ENCODE measurements at places on chromosomes 12 and 14.

DNA sequence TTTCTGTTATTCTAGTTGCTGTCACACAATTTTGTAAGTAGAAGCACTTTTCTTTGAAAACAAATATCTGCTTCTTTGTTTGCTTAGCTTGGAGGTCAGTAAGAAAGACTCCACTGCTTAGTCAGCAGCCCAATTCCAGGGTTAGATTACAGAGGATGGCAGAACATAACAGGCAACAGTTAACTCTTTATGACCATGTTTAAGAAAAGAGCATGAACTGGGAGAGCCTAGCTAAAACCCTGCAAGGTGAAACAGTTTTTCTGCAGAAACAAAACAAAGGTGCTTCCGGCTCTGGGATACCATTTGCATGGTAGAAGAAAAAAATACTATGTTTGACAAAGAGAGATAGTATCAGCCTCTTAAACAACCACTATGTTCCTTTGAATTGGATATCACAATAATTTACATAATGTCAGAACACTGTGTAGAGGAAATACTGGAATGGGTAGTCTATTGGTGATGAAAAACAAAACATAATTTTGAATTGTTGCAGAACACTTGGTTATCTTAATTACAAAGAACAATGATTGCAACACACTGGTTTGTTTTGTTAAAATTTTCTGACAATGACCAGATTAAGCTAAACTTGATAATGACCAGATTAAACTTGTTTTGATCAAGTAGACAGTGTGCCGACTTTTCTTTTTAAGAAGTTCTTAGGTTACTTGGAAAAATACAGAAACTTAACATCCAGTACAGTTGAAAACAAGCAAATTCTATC is 22.4 kb upstream of the PPM1H start:
- DNase-seq, result no peak

- no peak for DNase-seq
Observed at GRCh38 chr12:124443931-124444712, 123.3 kb downstream of the NCOR2 start.

GRCh38 chr12:12724421-12725085 is 7.4 kb downstream of the CDKN1B start:
- no peak for DNase-seq

DNA sequence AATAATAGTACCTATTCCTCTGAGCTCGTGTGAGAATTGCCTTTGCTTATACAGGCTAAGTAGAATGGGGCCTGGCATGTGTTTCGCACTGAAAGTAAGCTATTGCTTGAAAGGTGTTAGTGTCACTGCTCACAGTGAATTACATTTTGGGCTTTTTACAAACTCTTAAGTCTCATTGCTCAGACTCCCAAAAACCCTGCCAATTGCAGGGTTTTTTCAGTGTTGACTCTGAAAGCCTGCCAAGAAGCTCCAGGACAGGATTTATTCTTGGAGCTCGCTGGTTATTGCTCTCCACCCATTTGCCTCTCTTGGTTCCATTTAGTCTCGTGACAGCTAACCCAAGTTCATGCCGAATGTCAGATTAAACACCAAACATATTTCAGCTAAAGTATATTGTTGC is 39.8 kb downstream of the NOPCHAP1 start:
- DNase-seq, result peak; percentile 73

DNA sequence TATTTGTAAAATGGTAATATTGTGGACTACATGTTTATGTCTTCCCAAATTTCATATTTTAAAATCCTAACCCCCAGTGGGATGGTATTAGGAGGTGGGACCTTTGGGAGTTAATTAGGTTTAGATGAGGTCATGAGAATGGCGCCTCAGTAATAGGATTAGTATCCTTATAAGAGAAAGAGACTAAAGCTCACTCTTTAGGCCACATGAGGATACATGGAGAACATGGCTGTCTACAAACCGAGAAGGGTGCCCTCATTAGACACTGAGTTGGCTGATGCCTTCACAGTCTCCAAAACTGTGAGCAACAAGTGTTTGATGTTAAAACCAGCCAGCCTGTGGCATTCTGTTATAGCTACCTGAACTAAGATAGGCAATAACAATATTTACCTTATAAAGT is 58.3 kb upstream of the OTOGL start:
- DNase-seq, result no peak

GRCh38 chr12:90479237-90479636 is 475.7 kb downstream of the CCER1 start:
- DNase-seq, result no peak

DNA sequence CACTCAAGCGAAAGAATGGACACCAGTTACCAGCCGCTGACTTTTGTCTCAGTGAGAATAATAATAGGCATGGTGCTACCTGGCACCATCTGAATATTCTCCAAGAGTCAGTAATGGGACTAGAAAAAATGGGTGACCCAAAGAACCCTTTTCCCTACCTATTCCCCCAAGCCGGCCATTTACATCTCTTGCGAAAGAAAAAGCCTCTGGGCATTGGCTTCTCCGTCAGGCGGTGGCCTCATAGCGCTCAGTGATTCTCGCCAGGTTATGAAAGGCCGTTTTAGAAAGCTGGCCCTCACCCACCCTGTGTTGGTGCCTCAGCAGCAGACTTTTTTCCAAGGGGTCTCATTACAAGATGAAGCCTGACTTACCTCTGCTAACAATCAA is 523 bp upstream of the SLC6A15 start:
- peak; percentile 43 for DNase-seq

All from fibroblast of mammary gland (primary cell).